ENCODE measurements at places on chromosomes 2 and 18.

DNA sequence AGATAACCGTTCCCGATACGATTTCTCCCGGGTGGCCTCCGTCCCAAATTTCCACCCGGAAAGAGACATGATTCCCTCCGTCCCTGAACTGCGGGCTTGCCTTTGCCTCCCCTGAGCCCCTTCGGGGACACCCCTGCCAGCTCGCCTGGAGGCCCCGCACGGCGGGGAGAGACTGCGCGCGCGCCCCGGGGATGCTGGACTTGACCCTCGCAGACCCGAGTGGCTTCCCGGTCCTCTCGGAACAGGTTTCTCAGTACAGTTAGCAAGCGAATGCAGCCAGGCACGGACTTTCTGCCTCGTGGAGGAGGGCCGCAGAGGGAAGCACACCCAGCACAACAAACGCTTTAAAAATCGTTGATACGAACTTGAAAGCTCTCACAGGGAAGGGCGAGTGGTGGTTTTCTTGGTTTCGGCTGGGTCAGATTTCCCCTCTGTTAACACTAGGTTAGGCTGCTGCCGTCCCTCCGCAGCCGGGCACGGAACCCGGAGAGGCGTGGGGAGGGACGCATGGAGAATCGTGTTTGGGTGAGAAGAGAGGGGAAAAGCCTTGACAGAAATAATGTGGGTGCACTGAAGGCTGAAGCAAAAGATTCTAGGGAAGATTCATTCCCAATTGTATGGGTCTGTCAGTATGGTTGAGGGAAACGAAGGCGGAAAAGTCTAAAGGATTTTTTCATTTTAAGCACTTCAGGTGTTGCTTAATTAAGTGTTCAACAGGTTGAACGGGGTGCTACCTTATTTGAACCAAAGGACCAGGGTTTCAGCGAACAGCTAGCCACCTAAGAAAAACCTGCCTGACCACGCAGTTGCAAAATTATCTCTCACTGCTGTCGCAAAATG lies 916 bp downstream of the TNFRSF11A start:
- peak; percentile 10 for DNase-seq

DNA sequence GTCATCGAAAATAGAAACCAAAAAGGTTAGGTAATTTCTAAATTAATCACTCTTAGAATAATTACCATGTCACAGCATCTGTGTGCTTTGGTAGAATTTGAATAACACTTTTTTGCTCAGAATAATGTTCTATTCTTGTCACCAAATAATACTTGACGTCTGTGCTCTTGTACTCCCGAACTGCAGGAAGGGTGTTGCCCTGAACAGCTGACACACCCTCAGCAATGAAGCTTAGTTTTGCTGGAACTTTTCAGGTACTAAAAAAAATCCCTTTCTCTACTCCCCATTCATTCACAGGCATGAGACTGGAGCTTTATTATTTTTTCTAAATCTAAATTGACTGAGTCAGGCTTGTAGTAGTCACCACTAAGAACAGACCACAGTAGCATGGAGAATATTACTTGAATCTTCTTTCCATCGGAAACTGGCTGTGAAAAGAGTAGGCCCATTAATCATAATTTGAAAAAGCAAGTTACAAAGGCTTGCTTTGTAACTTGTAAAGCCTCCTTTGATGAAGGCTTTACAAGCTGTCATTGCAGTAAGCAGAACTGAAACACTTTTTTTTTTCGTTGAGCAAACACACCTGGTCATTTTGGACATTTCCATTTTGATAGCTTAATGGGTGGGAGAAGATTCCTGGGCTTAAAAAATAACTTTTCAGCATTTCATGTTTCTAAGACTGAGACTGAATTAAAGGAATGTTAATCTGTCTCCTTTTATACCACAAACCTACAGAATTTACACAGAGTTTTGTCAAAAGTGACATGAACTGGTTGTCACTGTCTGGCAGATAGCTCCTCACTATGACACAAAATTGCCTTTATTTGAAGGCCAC lies 70.3 kb upstream of the PELI1 start:
- no peak for DNase-seq

GRCh38 chr2:173326806-173327205 lies 27.9 kb upstream of the CDCA7 start:
- DNase-seq: peak; percentile 43

DNA sequence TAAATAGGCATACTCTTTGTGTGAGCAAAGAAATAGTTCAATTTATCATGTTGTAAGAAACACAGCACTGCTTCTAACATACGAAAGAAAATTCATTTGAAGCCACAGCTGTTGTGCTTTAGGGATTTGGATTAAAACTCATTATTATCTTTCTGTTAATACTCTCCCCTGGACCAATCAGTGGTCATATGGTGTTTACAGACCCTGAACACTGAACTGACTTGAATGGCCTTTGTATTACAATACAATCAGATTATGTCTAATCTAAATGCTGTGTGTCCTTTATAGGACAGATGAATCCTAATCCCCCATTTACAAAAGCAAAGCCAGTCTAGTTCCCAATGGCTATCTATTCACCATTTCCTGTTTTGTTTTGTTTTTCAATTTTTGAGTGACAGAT lies 36.5 kb downstream of the ZNF385B start:
- DNase-seq: no peak

- no peak for DNase-seq
Observed at GRCh38 chr2:26708457-26708856, 15.9 kb downstream of the KCNK3 start.

GRCh38 chr2:223822818-223823217 lies 14.6 kb downstream of the AP1S3 start:
- DNase-seq: no peak

Measured in fibroblast of mammary gland (primary cell).